ENCODE measurements at places on chromosomes 12 and 14.
A peak's percentile ranks its signal among the peaks of the same experiment; 100 is the strongest.

GRCh38 chr12:60101715-60102114 is 505.9 kb downstream of the SLC16A7 start:
- DNase-seq, result no peak

DNA sequence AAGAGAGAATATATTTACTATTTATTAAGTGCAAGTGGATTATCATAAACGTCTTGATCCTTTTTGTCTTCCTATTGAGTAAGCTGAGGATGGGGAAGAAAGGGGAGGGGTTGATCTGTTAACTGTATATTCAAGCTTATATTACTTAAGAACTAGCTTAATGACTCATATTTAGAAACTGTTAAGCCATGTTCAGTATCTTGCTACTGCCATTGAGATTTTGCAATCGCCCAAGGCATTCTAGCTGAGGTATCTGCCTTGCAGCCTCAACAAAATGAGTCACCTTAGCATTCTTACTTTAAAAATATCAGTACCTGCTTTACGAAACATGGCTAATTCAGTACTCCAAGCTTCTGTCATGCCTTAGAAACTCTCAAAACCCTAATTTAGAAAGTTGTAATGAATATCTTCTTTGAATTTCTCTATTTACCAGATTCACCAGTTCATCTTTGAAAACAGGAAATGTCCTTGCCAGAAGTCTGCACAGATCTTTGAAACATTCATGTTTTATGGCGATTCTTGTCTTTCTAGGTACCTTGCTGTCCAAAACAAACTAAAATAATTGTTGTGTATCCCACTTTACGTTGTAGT is 76.1 kb downstream of the ALG10B start:
- no peak for DNase-seq

- DNase-seq, result peak; percentile 47
These were observed 316.1 kb upstream of the SEL1L start for GRCh38 chr14:81849714-81850113.

DNA sequence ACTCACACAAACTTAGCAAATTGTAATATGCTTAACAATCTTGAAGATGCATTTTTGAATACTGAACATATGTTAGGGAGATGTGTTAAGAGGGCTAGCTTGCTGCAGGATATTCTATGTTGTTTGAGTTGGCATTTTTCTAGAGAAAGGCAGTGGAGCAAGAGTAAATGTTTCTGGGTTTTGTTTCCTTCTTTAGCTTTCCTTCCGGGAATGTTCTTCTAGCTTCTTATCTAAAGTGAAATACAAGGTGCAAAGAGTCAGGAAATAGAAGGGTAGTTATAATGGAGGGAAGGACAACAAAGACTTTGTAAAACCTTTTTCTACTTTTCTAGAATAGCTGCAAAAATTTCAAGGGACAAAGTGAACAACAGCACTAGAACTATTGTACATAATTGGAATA is 77.6 kb upstream of the KCNH3 start:
- DNase-seq, result no peak

GRCh38 chr14:67644428-67644827 is 24.7 kb downstream of the ARG2 start:
- no peak for DNase-seq

DNA sequence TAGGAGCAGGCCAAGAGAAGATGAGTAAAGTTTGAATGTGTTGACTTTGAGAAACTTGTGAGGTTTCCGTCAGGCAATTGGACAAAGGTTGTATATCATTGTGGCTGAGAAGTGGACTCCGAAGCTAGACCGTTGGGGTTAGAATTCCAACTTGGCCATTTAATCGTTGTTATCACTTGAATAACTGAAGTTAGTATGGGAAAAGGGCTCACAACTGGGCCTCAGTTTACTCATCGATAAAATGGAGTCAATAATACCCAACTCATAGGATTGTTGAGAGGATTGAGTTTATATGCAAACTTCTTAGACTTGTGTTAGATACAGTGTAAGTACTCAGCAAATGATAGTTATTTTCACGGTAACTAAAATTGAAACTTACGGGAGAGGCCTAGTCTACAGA is 846 bp downstream of the SLIRP start:
- DNase-seq, result no peak

DNA sequence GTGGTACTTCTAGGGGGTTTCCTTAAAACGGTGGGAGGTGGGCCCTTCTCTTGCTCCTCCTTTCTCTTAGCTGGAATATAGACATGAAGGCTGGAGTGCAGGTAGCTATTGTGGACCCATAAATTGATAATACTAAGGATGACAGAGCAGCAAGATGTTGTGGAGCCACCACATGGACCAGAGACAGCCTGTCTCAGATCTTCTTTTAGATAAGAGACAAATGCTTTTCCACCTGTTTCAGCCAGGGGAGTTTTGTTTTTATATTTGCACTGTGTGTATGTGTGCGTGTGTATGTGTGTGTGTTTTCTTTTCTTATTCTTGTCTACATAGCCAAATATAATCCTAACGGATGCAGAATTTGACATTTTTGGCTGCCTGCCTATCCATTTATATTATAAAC is 62.9 kb upstream of the HIF1A start:
- DNase-seq, result no peak

- DNase-seq, result no peak
These were observed 91.8 kb downstream of the DUSP16 start for GRCh38 chr12:12470751-12471306.

- no peak for DNase-seq
These were observed 24.4 kb upstream of the EID3 start for GRCh38 chr12:104279164-104279563.

DNA sequence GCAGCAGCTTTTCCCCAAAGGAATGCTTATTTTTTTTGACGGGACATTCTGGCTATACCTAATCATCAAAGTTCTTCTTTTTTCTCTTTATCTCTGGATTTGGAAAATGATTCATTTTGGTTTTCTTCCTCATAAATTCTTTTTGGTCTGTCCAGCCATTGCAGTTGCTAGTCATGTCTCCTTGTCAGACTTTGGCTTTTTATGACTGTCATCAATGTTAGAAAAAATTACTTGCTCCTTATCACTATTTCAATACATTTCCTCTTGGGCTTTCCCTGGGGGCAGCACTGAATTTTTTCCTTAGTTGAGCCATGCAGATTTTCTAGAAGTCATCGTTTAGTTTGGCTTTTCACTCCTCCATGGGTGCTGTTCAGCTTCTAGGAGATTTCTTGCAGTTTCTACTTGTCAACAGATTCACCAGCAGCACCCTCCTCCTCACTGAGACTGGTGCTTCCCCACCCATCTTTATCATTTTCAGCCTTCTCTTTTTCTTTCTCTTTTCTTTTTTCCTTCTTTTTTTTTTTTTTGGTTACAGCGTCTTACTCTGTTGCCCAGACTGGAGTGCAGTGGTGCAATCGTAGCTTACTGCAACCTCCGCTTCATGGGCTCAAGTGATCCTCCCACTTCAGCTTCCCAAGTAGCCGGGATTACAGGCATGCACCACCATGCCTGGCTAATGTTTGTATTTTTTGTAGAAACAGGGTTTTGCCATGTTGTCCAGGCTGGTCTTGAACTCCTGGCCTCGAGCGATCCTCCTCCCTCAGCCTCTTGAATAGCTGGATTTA is 5.2 kb downstream of the ADIPOR2 start:
- DNase-seq, result no peak

DNA sequence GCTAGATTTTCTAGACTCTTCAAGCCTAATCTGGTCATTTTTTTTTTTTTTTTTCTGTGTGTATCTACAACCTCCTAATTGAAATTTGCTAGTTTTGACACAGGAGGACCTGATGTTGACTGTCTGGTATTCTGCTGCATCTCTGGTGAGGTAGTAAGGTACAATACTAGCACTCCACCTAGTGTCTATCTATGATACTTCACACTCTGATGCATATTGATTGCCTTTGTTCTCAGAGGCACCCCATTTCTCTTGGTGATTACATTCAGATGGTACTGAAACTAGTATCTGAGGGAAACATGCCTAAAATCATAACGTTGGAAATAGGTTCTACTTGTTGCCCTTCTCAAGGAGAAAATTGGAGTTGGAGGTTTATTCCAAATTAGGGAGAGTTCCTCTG is 930.5 kb upstream of the NOVA1 start:
- no peak for DNase-seq

GRCh38 chr14:88272390-88273269 is 50.4 kb downstream of the KCNK10 start:
- no peak for DNase-seq

DNA sequence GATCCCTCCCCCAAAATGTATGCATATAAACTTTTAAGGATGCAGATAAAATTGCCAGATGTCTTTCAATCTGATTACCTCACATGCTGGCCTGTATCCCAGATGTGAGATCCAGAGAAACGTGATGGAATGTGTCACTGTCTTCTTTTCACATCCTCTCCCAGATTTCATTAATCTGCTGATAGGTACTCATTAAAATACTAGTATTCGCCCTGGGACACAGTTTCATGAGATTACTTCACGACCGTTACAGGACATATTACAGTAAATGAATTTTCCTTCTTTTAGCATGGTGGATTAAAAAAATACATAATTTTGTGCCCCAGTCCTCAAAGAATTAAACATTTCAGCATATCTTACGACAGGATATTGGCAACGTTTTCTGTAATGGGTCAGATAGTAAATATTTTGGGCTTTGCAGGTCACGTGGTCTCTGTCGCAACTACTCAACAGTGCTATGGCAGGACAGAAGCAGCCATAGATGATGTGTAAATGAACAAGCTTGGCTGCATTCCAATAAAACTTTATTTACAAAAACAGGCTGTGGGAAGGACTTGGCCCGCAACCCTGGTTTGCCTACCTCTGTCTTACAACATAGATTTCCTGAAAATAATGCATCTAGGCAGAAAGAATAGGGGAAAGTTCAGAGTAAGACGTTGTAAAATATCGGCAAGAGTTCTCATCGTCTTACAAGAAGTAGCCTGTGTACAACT is 156.0 kb upstream of the DIO3 start:
- no peak for DNase-seq

DNA sequence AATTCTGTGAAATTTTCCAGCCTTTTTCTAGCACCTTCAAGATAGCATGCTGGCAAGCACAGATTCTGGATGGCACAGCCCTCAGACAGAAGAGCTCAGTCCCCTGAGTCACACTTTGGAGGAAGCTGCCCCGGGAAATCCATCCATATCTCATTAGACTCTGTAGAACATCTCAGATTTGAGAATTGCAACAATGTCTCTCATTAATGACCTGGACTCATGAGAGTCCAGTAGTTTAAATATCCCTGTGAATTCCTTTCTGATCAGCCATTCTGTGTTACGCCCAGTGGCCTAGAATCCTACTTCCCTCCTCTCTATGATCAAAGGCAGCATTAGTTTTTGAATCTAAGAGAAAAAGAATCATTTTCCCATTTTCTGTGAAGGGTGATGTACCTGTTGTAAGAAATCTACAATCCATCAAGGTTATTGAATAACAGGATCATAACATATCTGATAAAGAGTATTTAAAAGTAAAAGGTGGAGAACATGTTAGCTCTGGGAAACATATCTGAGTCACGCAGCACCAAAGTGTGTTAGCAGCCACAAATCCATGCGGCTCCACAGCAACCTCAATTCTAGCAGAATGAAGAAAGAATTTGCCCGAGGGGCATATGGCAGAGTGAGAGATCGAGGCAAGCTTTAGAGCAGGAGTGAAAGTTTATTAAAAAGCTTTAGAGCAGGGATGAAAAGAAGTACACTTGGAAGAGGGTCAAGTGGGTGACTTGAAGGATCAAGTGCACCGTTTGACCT is 855.6 kb upstream of the TMEM132C start:
- no peak for DNase-seq

GRCh38 chr12:1305063-1305434 is 289.3 kb downstream of the FBXL14 start:
- no peak for DNase-seq

DNA sequence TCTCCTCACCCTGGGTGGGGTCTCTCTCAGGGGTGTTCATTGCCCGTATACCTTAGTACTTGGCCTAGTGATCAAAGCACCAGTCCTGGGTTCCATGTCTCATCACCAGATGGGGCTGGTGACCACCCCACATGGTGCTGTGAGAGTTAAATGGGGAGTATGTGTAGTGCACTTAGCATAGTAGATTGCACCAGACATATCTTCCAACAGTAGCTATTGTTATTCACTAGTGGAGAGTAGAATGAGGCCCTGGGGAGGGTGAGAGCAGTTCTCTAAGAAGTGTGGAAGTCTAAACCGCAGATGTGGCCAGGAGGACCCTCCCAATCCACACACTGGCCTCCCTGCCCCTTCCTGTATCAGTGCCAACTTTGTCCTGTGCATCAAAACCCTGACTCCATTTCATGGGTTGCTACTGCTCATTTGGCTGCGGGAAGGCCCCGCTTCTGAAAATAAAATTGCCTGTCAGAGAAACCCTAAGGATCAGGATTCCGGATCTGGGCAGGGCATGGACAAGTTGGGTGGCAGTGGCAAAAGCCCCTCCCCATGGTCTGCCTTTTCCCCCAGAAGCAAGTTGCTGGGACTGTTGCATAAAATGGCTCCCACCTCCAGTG is 4.4 kb downstream of the CD9 start:
- DNase-seq, result peak; percentile 29

DNA sequence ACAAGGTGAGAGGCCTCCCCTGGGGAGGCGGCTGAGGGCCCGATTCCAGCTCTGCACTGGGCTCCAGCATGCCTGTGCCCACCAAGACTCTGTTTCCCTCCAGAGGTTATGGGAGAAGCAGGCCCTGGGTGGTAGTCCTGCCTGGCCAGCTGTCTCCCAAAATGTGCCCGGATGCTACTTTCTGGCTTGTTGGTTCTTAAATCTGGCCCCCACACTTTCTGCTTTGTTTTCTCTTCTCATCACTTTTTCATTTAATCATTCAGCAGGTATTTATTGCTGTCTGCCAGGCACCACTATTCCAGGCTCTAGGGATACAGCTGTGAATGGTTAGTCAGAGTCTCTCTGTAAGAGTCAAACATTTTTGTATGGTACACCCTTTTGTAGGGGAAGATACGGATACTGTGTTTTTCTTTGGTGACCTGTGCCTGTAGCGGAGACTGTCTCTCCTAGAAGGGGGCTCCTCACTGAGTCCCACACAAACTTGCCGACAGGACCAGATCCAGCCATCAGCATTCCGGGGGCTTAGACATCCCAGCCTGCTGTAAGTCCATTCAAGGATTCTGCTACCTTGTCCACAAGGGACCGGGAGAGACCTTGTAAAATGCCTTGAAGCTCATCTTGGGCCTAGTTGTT is 3.8 kb downstream of the DHRS2 start:
- no peak for DNase-seq

- no peak for DNase-seq
These were observed 25.3 kb upstream of the STRN3 start for GRCh38 chr14:31051511-31051910.

GRCh38 chr12:125220404-125221273 is 155.4 kb downstream of the AACS start:
- DNase-seq, result no peak

Measured in OCI-LY7 (cell line).